ENCODE measurements at places on chromosomes 13 and 19.

DNA sequence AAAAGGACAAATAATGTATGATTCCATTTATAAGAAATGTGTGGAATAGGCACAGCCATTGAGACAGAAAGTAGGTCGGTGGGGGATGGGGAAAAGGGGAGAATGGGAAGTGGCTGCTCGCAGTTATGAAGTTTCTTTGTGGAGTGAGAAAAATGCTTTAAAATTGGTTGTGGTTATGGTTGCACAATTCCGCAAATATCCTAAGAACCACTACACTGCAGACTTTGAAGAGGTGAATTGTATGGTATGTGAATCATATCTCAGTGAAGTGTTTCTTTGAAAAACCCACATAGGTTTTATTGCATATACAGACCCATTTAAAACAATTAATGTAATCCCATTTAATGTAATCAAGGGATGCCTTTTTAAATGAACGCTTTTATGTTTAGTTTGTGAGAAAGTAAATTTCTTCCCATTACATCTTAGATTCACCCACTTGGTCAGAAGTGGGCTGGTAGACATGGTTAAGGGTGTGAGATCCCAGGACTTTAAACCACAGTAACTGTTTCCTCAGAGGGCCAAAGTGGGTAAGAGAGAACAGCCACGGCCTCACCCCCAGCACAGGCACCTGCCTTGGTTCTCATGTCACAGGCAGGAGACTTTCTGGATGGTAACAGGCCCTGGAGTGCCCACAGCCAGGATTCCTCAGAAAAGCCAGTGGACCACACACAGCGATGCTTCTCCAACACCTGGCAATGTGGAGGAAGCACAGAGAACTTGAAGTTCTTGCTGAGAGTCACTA lies 119.3 kb upstream of the GJB6 start:
- peak overlapping the region; percentile 81 for H3K27ac ChIP-seq
- H3K4me3 ChIP-seq: no peak overlapping the region
- DNase-seq: no peak
- H3K4me1 ChIP-seq: peaks cover 27% of the 10 kb centered on the region
- H3K27me3 ChIP-seq: no peaks in the 10 kb centered on the region
- H3K36me3 ChIP-seq: no peaks in the 10 kb centered on the region

GRCh38 chr13:106468207-106468606 lies 67.3 kb downstream of the EFNB2 start:
- no peaks in the 10 kb centered on the region for H3K36me3 ChIP-seq
- no peaks in the 10 kb centered on the region for H3K27me3 ChIP-seq
- no peak overlapping the region for H3K4me3 ChIP-seq
- no peak for DNase-seq
- no peak overlapping the region for H3K27ac ChIP-seq

DNA sequence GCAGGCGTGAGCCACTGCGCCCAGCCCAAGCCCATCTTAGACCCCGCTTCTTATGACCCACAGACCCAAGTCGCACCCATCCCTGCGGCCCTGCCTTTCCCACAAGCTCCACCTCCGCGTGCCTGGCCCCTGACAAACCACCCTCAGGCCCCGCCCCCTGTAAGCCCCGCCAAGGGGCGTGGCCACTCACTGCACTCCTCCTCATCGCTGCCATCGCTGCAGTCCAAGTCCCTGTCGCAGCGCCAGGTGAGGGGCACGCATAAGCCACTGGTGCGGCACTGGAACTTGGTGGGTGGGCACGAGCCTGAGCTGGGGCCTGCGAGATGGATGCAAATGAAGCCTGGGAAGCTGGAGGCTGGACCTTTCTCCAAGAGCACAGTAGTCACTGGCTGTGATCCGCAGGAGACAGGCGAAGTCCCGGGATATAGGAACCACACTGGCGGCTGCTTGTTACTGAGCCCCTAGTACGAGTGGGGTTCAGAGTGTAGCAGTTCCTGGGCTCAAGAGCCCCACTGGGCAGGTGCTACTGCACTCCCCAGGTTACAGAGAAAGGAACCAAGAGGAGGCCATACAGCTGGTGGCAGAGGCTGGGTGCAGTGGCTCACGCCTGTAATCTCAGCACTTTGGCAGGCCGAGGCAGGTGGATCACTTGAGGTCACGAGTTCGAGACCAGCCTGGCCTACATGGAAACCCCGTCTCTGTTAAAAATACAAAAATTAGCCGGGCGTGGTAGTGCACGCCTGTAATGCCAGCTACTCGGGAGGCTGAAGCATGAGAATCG lies 3.1 kb downstream of the CD320 start:
- H3K27me3 ChIP-seq: no peaks in the 10 kb centered on the region
- DNase-seq: peak; percentile 60
- H3K36me3 ChIP-seq: no peaks in the 10 kb centered on the region
- peaks cover 3% of the 10 kb centered on the region for H3K4me1 ChIP-seq
- no peak overlapping the region for H3K27ac ChIP-seq

GRCh38 chr19:40778706-40779284 lies 748 bp downstream of the RAB4B start:
- peak overlapping the region; percentile 88 for H3K27ac ChIP-seq
- H3K27me3 ChIP-seq: no peaks in the 10 kb centered on the region
- H3K36me3 ChIP-seq: no peaks in the 10 kb centered on the region
- H3K4me3 ChIP-seq: peak overlapping the region; percentile 44
- no peaks in the 10 kb centered on the region for H3K4me1 ChIP-seq

DNA sequence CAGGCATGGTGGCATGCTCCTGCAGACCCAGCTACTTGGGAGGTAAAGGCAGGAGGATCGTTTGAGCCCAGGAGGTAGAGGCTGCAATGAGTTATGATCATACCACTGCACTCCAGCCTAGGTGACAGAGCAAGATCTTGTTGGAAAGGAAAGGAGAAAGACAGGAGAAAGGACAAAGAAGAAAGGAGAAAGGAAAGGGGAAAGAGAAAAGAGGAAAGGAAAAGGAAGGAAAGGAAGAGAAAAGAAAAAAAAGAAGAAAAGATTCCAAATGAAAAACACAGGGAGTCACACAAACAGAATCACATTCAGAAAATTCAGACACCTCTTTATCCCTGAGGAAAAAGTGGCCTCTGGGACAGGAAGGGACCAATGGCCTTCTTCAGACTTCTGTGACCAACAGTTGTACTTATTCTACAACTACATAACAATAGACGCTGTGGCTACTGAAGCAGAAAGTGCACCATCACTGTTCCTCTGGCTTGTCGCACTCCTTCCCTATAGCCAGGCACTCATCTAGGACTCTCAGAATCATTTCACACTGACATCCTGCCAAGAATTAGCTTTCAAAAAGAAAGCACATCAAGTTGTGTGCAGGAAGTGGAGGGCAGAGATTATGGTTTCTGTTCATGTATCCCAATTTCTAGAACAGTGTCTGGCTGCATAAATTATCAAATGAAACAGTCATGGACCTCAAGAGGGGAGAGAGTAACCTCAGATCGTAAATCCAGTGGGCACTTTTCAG lies 5.9 kb downstream of the MTMR6 start:
- peaks cover 24% of the 10 kb centered on the region for H3K36me3 ChIP-seq
- H3K4me1 ChIP-seq: peaks cover 13% of the 10 kb centered on the region
- H3K27ac ChIP-seq: no peak overlapping the region
- no peaks in the 10 kb centered on the region for H3K27me3 ChIP-seq

- no peak overlapping the region for H3K4me3 ChIP-seq
- no peak overlapping the region for H3K27ac ChIP-seq
- no peaks in the 10 kb centered on the region for H3K36me3 ChIP-seq
- peak; percentile 54 for DNase-seq
- no peaks in the 10 kb centered on the region for H3K4me1 ChIP-seq
Measured at GRCh38 chr13:112889351-112890290, 79.4 kb upstream of the MCF2L start.

DNA sequence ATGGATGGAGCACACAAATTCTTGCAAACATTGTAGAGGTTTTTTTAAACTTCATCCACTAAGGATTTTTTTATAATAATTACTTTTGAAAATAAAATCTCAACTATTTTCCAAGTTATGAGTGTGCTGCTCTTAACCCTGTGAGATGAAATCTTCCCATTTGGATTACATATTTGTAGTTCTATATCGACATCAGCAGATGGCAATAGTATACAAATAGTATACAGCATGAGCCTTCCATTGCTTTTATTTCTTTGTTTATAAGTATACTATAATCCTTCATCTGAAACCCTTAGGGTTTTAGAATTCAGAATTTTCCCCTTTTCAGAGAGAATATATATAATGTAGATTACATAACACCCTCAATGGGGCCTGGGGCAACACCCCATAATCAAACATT lies 70.5 kb downstream of the GJA3 start:
- H3K4me1 ChIP-seq: no peaks in the 10 kb centered on the region
- no peaks in the 10 kb centered on the region for H3K27me3 ChIP-seq
- no peak overlapping the region for H3K4me3 ChIP-seq
- DNase-seq: no peak

DNA sequence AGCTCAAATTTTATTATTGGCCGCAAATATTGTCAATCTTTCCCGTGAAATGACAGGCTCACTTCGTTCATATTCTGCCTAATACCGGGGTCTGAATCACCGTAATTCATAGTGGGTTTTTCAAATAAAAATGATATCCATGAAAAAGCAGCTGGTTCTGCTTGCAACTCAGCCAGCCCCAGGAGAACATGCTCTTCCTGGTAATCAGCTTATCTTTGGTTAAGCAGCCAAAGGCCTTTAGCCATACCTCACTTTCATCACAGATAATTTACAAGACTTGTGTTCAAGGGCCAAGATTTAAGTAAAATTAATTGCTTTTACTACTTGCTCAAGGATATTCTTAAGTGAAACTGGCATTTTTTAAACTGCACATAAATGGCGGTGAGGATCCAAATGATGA lies 22.5 kb downstream of the RNASEH2B start:
- no peaks in the 10 kb centered on the region for H3K4me1 ChIP-seq
- no peak overlapping the region for H3K4me3 ChIP-seq
- peaks cover 13% of the 10 kb centered on the region for H3K36me3 ChIP-seq
- H3K27me3 ChIP-seq: no peaks in the 10 kb centered on the region
- no peak for DNase-seq

GRCh38 chr19:14411938-14412245 lies 7.2 kb downstream of the DDX39A start:
- no peak overlapping the region for H3K4me3 ChIP-seq
- peaks cover 4% of the 10 kb centered on the region for H3K4me1 ChIP-seq
- H3K27me3 ChIP-seq: no peaks in the 10 kb centered on the region
- DNase-seq: no peak
- peaks cover 97% of the 10 kb centered on the region for H3K36me3 ChIP-seq

Data from RWPE2 (cell line).